ENCODE measurements at places on chromosomes 1 and 21.

DNA sequence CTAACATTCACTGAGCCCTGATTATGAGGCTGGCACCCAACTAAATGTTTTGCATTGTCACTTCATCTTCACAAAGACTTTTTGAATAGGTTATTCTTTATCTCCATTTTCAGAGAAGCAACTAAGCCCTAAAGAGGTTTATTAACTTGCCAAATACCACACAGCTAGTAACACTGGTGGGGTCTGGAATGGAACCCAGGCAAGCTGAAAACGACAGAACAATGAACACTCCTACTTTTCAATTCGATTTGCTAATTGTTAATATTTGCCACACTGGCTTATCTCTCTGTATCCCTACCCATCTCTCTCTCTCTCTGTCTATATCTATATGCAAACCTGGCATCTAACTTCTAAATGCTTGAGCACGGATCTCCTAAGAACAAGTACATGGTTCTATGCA, 40.6 kb downstream of the MRPL39 start:
- no peak for DNase-seq

DNA sequence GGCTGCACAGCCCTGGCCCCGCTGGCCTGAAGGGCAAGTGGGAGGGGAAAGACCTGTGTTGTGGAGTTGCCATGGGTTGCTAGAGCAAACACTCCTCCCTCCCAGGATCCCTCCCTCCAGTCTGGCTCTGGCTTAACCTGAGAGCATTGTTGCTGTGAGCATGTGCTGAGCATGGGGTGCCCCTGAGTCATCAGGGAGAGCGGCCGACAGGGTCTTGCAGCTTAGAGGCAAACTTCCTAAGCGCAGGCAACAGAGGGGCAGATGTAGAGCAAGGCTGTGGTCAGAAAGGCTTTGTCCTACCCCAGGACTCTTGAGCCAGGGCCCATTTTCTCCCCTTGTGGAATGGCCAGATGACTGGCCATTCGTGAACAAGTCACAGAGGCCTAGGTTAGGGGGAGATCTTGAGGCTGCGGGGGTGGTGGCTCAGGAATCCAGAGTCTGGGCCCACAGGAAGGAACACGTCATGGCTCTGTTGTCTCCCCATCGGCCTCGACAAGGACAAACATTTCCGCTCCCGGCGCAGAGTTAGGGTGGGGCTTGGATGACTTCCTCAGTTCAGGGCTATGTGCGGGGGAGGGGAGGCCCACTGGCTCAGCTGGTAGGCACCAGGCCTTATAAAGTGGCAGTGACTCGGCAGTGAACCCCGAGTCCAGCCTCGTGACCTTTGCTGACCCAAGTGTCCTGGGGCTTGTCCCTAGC, 362 bp upstream of the DYNLT4 start:
- peak; percentile 80 for DNase-seq

DNA sequence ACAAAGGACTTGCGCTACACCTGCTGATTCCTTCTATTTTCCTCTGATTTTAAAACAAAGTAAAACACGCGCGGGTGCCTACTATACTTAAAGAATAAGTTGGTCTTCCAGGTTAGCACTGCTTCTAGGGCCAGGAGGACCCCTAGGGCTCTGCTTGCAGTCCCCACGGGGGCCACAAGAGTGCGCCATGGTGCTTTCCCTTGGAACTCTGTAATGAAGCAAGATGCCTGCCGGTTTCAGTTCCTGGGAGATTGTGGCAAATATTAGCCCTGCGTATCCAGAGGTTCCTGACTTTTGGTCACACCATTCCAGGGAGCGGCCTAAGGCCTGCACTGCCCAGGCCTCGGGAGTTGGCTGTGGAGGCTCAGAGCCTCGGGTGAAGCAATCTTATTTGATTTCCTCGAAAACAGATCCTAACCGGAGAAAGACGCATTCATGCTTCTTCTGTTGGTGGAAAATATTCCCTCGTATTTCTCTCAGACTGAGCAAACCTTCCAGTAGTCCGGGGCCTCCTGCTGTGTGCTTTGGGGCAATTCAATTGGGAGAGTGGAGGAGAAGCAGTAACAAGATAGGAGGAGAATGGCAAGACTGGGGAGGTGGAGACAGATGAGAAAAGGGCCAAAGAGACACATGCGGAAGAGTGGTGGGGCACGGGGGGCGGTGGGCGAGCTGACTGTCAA, 25.3 kb downstream of the ADAM30 start:
- peak; percentile 58 for DNase-seq

- peak; percentile 64 for DNase-seq
Measured at GRCh38 chr1:209805875-209806760, at the start of gene IRF6. TSS of gene IRF6 (minus strand) at chr1:209806142. CDS start at chr1:209801413, 4,729 bp downstream.

- DNase-seq = no peak
Measured at GRCh38 chr1:10834770-10835412, 38.4 kb upstream of the CASZ1 start.

DNA sequence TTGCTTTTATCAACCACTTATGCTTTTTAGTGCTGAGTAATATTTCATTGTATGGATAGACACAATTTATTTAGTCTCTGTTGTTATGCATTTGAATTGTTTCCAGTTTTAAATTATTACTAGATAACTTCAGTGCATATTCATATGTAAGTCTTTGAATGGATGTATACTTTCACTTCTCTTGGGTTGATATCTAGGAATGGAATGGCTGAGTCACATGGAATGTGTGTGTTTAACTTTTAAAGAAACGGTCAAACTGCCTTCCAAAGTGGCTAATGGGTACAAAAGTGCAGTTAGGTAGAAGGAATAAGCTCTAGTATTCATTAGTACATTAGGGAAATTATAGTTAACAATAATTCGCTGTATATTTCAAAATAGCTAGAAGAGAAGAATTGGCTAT, 82.4 kb downstream of the NPHS2 start:
- no peak for DNase-seq

DNA sequence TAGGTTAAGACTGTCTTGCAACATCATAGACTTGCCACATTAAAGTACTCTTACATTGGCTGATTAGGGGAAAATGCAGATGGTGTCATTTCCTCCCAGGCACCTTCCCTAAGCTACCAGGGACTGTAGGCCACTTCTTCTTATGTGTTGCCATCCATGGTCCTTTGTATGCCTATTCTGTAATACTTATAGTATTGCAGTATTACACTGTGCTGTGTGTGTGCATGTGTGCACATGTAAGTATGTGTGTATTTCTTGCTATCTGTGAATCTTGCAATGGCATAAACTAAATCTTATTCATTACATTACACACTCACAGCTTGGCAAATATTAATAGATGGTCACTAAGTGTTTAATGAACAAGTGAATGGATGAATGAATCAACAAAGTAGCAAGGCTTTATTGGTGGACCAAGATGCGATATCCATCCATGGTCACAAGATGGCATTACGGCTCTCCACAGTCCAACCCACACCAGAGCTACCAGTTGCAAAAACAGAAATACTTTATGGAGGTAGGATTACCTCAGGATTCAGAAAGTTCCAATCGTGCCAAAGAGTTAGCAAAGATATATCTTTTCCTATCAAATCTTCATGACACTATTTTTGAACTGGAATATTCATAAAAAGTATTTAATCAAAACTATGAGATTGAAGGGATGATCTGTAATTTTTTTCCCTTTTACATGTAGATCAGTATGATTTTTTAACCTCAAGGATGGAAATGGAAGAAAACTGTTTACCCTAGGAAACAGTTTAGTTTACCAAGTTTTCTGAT, 160.2 kb downstream of the DENND1B start:
- no peak for DNase-seq

DNA sequence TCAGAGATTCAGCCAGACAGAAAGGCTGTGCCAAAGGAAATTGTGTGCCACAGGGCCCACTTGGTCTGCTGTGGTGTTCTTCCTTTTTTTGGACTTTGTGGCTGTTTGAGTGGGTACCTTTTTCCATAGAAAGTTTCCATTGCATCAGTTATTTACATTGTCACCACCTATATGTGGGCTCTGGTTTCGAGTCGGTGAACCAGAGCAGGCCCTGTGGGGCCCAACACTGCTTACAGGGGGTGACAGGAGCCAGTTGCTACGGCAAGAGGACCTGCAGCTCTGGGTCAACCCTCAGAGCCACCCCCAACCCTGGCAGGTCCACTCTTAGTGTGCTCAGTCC, 157.0 kb upstream of the EDN2 start:
- peak; percentile 37 for DNase-seq

DNA sequence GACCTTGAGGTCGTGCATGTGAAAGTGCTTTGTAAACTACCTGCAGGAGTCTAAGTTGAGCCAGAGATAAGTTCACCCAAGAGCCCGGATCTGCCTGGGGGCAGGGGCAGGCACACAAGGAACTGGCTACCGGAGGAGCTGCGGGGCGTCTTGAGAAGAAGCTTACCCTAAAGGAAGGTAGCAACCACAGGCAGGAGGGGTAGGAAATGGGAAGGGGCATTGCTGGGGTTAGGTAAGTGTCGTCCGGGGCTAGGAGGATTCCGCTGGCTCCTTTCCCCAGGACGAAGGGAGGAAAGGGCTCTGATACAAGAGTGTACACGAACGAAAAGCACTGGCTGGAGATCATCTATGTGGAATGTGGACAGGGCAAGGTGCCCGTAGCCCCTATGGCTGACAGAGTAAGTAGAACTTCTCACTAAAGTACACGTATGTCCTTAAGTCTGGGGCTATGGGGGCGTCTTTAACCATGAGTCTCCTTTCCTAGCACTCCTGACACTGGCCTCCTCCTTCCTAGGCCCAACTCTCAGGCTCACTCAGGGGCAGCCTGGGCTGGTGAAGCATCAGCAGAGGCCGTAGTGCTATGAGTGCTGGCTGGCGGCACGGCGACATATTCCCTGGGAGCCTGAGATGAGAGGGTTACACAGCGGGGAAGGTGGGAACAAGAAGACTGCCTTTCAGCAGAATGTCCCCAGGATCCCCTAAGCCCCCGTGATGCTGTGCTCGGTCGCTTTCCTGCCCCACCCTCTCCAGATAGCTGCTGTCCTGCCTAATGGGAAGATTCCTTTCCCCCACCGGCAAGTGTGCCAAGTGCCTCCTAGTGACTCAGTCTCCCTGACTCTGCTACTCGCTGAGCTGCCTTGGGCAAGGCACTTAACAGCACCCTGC, 9.1 kb upstream of the GALNT2 start:
- DNase-seq = no peak

DNA sequence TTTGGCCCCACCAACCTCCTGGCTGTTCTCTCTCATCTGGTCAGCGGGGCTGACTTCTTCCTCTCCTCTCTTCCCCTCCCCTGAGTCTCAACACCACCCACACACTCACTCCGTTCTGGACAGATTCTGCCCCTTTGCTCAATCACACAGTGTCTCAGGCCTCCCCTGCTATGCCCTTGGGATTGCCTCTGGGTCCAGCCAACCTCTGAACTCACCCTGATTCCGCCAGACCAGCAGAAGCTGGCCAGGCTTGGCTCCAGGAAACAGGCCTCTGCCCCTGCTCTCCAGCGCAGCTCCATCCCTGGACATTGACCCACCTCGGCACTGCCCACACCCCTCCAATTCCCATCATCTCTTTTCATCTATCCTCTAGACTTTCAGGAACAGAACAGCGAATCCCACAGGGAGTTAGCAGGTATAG, 22.1 kb downstream of the AHDC1 start:
- no peak for DNase-seq

- peak; percentile 49 for DNase-seq
Measured at GRCh38 chr1:2526824-2527555, 594 bp upstream of the PANK4 start.

GRCh38 chr1:151009206-151009587, 948 bp downstream of the PRUNE1 start:
- no peak for DNase-seq

GRCh38 chr1:36533897-36534296, 51.2 kb upstream of the CSF3R start:
- no peak for DNase-seq

DNA sequence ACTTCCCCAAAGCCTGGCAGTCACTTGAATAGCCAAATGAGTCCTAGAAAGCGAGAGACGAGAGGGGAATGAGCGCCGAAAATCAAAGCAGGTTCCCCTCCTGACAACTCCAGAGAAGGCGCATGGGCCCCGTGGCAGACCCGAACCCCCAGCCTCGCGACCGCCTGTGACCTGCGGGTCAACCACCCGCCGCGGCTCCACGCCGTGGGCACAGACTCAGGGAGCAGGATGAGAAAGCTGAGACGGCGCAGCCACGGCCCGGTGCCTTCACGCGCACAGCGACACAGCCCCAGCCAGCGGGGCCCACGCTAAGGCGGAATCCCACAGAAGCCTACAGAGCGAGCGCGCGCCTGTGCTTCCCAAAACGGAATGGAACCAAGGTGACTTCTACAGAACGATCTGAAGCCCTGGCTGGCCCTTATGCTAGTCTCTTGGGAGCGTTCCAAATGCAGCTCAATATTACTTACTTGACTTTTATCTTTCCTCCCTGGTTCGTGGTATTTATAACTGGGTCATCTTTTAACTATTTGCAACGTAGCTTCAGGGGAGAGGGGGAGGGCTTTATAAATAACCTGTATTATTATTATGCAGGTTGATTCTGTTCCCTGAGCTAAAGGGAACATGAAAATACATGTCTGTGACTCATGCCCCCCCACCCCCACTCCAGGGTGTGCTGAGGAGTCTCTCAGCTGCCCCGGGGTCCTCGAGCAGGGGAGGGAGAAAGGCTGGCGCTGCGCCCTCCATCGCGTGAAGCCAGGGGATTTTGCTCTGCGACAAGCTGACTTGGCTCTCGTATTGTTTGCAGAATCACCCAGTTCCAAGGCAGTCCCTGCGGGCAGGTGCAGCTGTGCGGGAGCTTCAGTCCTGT, 1.7 kb downstream of the TSPEAR start:
- DNase-seq = no peak

DNA sequence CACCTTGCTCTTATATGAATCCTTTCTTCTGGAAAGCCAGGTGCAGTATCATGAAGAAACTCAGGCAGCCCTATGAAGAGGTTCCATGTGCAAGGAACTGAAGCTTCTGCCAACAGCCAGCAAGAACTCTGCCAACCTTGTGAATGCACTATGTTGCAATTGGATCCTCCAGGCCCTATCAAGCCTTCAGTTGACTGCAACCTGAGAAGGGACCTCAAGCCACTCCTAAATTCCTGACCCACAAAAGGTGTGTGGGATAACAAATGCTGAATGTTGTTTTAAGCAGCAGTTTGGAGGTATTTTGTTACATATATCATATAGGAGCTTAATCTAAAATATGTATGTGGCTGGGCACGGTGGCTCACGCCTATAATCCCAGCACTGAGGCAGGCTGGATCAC, 84.0 kb downstream of the RERE start:
- DNase-seq = no peak

GRCh38 chr1:100053119-100053518, 79.6 kb downstream of the SASS6 start:
- DNase-seq = no peak

- DNase-seq = no peak
Measured at GRCh38 chr1:223621312-223621734, 44.2 kb downstream of the CAPN8 start.

DNA sequence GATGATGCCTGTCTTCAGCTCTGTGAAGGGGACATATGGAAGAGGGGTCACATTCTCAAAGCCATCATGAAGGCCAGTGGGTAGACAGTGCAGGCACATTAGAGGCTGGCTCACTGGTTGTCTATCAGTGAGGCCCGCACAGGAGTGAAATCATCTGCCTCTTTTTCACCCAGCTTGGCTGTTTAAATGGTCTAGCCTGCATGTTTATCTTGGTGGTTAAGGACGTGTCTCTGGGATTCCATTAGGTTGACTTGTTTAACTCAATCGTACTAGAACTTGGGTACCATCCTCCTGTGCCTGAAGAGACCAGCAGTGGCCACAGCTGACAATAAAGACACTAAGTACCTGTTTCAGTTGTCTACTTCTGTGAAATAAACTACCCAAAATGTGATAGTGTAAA, 219.3 kb downstream of the PLPP3 start:
- DNase-seq = no peak

- DNase-seq = no peak
Measured at GRCh38 chr1:193514397-193514796, 328.0 kb upstream of the B3GALT2 start.
